ENCODE measurements at places on chromosomes 1 and 21.

DNA sequence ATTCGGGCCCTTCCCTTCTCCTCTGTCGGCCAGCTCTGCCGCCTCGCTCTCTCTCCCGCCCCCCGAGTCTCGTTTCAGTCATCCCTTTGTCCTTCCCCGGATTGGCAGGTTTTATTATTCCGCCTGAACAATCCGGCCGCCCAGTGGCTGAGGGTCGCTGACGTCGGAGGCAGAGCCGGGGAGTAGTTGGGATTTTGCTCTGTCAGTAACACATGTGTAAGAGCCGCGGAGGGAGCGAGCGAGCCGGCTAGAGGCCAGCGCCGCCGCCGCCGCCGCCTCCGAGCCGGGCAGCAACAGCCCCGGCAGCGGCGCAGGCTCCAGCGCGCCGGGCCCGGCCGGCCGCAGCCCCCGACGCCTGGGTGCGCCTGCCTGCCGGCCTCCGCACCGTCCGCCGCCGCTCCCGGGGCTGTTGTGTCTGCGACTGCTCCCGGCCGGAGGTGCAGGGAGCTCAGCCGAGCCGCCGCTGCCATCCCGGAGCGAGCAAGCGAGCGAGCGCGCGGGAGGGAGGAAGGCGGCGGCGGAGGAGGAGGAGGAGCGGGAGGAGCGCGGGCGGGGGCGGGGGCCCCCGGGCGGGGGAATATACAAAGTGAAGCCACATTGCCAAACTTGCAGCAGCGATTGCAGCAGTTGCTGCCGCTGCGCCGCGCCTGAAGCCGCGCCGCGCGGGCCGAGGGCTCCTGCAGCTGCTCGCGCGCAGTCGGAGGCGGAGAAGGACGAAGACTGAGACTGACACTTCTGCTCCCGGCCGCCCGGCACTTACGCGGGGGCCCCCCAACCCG is at the start of gene LMO4:
TSS of gene LMO4 (plus strand) at position 609 of the 779 bp plus-strand sequence. CDS start 3,136 bp downstream, outside the sequence.
- DNase-seq = peak; percentile 99

DNA sequence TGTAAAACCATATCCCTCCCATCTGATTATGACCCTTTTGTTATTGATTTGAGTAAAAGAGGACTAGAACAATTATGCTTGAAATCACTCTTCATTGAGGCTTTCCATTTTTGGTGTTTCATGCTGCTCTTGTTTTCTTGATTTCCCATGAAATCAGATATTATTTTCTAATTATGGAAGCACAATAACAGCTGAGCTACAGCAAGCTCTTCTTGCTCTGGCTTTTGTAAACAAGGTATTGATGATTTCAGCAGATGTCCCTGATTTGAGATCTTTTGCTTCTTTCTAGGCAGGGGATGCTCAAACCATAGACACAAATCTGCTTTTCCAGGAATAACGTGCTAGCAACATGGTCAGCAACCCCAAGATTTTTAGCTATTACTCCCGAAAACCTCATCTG is 607.8 kb downstream of the NCAM2 start:
- no peak for DNase-seq

- DNase-seq = peak; percentile 70
Observed at GRCh38 chr1:67683766-67684525, 1.1 kb upstream of the GADD45A start.

DNA sequence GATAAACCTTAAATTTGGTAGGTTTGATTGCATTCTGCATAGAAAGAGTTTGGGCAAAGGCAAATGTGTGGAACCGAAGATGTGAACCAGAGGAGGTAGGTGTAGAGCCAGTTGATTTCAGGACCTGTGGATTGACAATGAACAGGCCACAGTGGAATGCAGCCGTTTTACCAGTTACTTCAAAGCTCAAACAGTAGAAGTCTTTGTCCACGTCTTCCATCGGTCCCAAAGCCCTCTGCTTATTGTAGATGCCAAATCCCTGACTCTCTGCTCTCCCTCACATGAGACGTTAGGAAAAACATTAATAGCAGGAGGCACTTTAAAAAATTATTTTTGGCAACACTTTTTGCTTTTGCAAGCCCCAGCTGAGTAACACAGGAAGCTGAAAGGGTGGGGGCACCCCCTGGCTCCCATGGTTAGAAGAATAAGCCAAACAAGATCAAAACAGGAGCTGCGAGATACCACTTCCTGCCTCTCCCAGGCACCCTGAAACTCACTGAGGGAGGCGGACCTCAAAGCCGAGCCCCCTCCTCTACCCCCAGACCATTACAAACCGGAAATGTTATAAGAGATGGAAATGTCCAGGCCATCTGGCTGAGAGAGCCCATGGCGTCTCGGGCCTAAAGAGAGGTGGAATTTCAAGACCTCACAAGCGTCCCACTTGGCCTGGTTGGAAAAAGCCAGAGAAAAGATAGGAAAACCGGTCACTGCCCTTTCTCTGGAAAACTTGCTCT is 13.5 kb downstream of the TRAF3IP3 start:
- DNase-seq = peak; percentile 87

GRCh38 chr1:222948079-222948478 is 133.2 kb downstream of the DISP1 start:
- DNase-seq = no peak

DNA sequence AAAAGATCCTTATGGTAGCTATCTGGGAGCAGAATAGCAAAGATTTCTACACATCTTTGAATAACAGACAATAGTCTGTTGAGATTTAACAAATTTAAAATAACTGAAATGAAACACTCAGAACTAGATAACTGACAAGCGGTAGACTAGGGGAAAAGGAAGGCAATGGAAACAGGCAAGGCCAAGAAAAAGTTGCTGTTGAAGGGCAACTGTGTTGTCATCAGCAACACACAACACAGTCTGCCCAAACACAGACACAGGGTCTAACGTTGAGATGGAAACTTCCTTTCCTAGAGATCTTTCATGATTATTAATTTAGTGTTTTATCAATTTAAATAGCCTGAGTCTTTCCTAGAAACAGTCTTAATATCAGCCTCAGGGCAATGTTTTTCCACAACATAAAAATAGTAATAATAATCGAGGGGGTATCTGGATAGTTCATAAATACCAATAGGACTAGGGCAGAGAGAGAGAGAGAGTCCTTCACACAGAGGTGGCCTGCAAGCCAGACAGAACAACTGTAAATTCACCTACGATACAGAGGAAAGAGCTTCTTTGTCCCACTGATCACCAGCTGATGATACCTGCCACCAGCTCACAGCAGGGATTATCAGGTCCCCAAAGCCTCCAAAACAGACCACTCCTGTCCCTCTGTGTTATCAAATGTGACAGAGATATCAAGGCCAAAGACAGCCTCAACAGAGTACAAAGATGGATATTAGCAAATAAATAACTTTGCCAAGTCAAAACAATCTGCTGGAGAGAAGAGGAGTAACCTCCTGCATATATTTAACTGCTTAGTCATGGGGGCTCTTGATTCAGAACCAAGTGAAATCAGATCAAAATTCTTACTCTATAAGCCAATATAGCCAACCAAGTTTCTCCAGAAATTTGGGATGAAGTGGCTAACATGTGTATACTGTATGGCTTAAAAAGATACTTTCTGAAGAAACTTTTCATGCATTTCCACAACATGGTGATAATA is 245.3 kb downstream of the SLC45A1 start:
- DNase-seq = no peak

- DNase-seq = peak; percentile 72
Observed at GRCh38 chr1:79188337-79188736, 181.8 kb upstream of the ADGRL4 start.

DNA sequence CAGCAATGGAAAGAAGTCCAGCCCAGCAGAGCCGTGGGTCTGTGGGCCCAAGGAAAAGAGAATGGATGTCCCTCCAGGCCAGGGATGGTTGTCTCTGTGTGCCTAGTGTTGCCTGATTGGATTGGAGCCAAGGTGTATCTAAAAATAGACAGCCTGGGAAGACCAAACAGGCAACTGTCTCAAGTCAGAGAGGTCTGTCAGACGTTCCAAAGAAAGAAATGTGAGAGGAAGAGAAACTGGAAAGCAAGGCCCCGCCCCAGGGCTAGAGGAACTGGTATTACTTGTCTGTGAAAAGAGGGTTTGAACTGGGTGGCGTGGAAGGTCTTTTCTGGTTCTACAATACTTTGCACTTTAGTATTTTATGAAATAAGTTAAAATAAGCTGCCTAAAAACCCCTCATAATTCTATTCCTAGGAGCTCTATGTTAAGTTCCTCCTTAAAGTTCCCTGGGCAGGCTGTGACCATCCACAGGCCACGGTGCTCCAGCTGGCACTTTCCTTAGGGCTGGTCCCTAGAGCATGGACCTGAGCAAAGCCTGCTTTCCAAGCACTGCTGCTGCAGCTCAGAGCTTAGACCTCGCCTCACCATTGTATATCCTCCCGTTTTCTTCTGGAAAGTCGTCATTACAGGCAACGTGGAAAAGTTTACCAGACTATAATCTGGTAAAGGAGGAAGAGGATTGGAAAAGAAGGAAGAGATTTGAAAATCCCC is 151.6 kb downstream of the DISC1 start:
- no peak for DNase-seq

DNA sequence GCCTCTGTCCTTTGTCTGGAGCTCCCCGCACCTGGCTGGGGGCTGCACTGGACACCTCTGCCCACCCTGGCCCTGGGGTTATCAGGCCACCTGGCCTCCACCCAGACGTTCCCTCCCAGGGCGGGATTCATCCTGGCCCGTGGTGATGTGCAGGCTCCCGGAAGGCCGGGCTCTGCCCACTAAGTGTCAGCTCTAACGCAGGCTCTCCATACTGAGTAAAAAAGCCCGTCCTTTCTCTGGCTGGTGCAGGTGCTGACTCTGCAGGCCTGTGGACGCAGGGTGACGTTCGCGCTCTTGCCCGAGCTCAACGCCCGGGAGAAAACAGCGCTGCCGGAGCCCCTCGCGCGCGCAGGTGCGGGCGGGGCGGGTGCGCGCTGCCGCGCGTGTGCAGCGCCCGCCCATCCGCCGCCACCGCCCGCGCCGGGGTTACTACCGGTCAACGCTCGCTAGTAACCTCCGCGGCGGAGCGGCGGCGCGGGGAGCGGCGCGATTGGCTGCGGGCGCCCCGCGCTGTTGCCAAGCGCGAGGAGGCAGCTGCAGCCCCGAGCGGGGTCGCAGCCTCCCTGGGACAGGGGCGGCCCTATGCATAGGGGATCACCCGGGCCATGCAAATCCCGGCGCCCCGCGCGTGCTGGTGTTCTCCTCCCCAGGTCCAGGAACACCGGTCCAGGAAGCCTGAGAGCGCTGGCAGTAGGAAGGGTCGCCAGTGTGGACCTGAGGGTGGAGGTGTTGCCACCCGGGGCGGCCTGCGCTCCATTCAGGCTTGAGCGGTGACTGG is 15.7 kb downstream of the ABCG1 start:
- peak; percentile 62 for DNase-seq

DNA sequence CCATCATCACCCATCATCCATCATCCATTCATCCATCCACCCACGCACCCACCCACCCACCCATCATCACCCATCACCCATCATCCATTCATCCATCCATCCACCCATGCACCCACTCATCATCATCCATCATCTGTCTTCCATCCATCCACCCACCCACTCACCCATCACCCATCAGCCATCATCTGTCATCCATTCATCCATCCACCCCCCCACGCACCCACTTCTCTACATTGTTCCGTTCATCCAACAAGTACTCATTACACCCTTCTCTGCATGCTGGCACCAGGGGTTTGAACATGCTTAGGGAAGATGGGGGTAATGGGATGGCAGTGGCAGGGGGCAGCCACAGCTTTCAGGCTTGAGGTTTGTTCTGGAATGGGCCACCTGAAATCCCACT is 82.1 kb downstream of the ADARB1 start:
- no peak for DNase-seq

DNA sequence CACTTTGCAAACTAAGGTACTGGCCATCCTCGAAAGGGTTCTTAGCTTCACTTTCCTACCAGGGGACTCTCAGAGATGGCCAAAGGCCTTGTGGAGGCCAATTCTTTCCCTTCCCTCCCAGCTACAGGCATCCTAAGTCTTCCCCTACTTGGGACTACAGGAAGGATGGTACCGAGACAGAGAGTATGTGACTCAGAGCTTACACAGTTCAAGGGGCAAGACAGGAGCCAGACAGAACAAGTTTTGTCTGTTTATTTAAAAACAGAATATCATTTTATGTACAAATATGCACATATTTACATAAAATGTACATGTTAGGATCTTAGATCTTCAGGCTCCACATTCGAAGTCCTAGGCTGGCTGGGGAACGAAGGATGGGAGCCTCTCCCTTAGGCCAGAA is 1.1 kb upstream of the ARHGAP30 start:
- DNase-seq = no peak

DNA sequence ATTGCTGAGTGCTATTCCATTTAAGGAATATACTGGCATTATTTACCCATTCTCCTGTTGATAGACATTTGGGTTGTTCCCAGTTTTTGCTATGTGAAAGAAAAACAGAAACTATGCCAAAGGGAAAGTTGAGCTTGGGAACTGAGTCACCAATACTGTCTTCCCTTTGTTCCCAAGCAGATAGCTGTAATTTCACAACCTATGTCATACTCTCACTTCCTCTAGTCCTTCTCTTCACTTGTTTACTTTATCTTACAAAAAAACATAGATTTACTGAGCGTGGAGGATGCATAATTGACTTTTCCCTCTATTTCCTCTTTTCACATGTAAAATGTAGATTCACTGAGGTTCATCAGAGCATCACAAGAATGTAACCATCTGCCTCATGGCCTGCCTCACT is 32.4 kb upstream of the PGBD5 start:
- DNase-seq = peak; percentile 37

- DNase-seq = peak; percentile 99
Observed at GRCh38 chr1:201714542-201715329, 114.2 kb upstream of the IPO9 start.

GRCh38 chr1:60835649-60836048 is 246.7 kb upstream of the NFIA start:
- no peak for DNase-seq

DNA sequence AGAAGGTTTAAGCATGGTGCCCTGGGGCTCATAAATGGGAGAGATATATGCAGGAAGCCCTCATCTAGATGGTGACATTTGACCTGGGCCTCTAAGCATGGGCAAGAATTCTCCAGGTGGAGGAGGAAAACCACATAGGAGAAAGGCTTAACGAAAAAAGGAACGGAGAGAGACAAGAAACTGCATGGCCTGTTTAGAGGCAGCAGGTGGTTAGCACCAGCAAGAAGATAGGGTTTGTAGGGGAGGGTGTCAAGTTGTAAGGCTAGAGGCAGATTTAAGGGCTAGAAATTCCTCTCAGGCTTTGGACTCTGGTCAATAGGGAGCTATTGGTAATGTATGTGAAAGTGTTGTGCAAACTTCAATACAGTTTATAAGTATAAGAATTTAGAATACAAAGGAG is 8.2 kb upstream of the MAPKAPK2 start:
- no peak for DNase-seq

DNA sequence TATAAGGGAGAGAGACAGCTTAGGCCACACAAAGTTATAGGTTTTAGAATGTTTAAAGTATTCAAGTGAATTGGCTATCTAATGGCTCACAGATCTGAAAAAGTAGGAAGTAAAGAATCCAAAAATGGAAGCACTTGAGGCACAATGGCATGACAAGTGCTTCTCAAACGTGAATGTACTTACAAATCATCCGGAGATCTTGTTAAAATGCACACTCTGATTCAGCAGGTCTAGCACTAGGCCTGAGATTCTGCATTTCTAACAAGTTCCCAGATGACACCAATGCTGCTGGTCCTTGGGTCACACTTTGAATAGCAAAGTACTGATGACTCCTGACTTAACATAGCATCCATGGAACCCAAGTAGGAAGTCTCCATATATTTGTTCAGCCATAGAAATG is 20.9 kb upstream of the AGL start:
- no peak for DNase-seq

- DNase-seq = no peak
Observed at GRCh38 chr1:85019994-85020393, 23.1 kb upstream of the MCOLN2 start.

Measured in Daoy (cell line).